ENCODE measurements at places on chromosomes 3 and 15.

GRCh38 chr3:70233112-70233511, 79.3 kb downstream of the MDFIC2 start:
- no peak for DNase-seq

- DNase-seq: no peak
These were observed 68.7 kb downstream of the GAP43 start for GRCh38 chr3:115691964-115692363.

DNA sequence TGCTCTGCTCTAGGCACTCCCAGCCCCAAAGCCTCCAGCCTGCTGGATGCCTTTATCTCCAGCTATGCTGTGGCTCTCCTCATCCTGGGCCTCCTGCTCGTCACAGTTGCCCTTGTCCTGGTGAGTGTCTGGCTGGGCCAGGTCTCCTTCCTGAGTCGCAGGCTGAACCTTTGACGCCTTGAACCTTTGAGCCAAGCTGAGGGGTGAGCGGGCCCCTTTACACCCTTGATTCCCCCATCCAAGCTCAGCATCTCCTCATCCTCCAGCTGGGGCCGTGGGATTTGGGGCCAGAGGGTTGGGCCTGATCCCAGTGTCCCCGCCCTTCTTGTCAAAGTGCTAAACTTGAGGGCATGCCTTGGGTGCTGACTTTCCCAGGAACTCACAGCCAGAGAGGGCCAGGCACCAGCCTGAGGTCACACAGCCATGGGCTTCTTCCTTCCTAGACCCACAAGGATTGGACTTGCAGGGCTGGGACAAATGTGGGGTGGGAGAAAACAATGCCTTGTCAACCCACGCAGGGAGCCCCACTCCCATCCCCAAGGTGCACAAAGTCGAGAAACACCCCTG, 137.0 kb downstream of the TBC1D2B start:
- DNase-seq: no peak

DNA sequence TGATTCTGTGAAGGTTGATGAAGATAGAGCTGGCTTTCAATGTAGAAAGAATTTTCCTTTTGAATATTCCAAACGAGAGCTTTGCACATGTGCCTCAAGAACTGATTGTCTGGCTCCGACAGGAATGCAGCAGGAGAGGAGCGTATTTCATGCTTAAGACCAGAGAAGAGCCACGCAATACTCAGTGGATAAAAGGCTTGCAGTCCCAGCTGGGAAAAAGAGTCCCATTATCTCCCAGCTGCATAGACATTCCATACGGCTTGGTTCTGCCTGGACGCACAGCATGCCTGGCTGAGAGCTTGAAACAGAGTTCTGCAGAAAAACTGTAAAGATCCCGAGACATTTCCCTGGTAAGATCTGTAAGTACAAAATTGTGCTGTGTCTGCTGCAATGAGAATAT, at the start of gene CNTN6:
Gene CNTN6, plus strand, starts transcription at position 254 of the 400 bp plus-strand sequence. CDS start 54,985 bp downstream, outside the sequence.
- no peak for DNase-seq

- DNase-seq: no peak
These were observed 94.2 kb downstream of the THRB start for GRCh38 chr3:24400450-24400849.

GRCh38 chr3:125267460-125267859, 54.9 kb upstream of the SLC12A8 start:
- no peak for DNase-seq

DNA sequence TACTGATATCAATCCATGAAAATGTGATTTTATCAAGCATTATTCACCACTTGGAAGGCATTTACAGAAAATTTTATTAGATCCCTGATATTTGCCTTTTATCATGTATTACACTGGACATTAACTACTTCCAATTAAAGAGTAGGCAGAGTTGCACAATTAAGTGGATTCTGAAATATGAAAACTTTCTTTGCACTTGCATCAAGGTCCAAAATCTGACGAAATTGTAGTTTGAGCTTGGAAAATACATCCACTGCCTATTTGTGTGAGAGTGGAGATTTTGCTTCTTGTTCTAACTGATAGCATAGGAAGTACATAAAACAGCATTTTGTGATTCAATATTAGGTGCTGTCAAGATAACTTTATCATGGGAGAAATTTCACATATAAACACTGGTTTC, 49.6 kb upstream of the SLC12A8 start:
- DNase-seq: no peak

GRCh38 chr15:52172869-52173268, 18.3 kb downstream of the GNB5 start:
- no peak for DNase-seq
